ENCODE measurements at places on chromosomes 16 and 17.
A peak's percentile ranks its signal among the peaks of the same experiment; 100 is the strongest.

GRCh38 chr17:74742153-74742515, 5.1 kb downstream of the RAB37 start:
- DNase-seq, result no peak

DNA sequence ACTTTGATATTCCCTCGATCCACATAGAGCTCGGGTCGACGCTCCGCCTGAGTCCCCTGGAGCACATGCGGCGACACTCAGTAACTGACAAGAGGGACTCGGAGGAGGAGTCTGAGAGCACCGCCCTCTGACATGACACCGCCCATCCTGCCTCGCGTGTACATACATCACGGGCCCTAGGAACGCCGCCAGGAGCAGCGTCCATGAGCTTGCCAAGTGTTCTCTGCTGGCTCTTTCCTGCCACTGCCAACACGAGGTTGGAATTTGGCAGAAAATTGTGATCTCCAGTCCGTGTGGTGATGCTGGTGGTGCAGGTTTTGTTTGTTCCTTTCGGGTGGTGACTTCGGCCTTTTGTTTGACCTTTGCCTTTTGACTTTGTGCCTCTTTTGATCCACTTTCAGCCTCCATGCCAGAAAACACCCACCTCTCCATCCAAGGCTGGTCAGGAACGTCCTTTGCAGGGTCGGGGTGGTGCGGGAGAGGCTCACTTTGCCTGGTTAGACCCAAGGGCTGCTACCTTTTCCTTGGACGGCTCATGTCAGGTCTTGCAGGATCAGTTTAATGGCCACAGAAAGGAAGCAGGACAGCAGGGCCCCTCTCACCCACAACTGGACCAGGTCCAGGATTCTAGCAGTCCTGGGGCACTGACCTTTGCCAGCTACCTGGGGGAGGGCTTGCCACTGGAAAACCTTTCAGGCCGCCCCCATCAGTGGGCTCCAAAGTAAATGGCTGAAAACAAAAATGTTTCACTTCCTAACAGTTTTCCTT, 27.6 kb downstream of the ELAC2 start:
- DNase-seq, result no peak

GRCh38 chr16:87415441-87415840, 23.3 kb downstream of the MAP1LC3B start:
- DNase-seq, result no peak

DNA sequence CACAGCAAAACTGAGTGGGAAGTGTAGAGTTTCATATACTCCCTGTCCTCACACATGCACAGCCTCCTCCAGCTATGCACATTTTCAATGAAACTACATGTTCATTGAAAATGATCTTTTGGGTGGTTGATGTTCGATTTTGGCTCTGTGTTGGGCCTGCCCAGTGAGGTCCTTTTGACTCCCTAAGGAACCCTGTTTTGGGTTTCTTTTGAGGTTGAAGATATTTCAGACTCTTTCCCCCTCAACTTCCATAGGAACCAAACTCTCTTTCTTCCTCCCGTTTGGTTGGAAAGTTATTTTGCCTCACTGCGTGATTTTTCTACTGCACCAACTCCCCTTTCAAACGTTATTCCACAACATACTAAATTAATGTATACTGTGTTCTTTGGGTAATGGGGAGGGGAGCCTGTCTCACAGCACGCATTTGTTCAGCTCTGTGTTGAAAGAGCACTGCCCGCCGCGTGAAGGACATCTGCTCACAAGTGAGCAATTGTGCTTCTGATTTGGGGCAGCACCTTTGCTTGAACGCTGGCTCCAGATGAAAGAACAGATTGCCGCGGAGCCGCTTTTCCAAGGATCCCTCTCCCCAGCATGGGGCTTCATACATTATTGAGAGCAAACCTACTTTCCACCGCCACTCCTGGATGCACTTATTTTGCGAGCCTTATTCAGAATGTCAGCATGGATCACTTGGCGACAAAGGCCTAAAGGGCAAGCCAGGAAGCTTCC, 385.9 kb downstream of the WWOX start:
- DNase-seq, result no peak

- DNase-seq, result no peak
Measured at GRCh38 chr17:75976175-75976848, 2.7 kb downstream of the ACOX1 start.

DNA sequence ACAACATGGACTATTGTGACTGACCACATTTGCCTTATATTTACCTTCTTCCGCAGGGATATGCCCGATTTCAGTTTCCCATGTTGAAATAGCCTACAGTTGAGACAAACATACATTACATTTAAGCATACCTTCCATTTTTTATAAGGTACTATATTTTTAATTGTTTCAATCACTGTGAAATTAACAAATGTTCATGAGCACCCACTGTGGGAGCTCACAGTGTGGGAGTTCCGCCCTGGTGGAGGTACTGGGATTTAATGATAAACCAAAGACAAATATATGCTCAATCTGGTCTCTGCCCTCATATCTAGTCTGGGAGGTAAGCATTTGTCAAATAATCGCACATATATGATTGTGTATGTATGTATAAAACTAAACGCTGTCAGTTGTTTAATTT, 15.8 kb upstream of the TOX3 start:
- DNase-seq, result no peak

DNA sequence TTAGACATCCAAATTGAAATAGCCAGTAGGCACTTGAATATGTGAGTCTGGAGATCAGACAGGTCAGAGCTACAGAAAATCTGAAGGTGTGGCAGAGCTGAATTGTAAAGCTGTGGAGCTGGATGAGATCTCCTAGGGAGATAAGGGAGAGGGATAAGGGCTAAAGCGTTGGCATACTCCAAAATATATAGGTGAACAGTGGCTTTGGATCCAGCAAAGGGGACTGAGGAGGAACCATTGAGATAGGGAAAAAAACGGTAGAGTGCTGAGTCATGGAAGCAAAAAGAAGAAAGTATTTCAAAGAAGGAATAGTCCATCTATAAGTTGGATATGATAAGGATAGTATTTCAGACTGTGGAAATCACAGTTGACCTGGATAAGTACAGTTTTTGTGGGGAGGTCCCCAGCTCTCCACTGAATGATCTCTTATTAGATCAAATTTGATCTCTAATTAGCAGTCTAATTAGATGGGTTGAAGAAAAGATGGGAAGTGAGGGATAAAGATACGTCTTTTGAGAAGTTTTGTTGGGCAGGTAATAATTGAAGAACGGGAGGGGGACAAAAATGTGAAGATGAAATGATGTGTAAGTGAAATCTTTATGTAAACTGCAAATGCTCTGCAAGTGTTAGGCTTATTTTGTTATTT, 587 bp upstream of the DBF4B start:
- no peak for DNase-seq

- no peak for DNase-seq
Measured at GRCh38 chr17:2065949-2066400, 11.1 kb downstream of the HIC1 start.

GRCh38 chr16:24045641-24046040, 209.9 kb downstream of the PRKCB start:
- peak; percentile 47 for DNase-seq

DNA sequence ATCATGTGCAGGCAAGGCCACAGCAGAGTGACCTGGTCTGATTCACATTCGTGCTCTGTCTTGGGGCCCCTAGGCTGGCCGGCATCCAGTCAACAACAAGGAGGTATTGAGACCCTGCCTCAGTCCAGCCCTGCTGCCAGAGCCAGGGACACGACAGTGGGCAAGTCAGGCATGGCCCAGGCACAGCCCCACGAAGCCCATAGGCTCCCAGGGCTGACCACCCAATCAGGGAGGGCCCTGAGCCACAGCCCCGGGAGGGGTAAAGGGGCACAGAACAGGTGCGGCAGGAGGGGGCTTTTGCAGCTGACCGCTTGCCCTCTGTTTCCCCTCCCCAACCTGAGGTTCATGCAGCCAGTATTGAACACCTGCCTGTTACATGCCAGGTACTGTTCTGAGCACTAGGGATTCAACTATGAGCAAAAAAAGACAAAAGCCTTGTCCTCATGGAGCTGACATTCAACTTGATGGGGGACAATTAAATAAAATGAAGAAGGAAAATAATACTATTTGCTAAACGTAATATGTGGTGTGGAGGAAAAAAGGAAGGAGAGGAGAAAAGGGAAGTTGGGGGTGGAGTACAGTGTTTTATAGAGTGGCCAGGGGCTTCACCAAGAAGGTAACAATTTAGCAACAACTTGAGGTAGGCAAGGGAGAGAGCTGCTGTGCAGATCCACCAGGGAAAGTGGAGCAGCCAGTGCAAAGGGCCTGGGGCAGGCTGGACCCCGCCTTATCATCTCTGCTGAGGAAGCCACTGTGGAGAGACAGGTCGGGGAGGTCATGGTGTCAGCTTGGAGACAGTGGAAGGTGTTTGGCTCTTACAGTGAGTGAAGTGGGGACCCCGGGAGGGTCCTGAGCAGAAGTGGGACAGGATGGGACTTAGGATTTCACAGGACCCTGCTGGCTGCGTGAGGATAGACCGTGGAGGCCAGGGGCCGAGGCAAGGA, 6.1 kb downstream of the DRC3 start:
- no peak for DNase-seq

DNA sequence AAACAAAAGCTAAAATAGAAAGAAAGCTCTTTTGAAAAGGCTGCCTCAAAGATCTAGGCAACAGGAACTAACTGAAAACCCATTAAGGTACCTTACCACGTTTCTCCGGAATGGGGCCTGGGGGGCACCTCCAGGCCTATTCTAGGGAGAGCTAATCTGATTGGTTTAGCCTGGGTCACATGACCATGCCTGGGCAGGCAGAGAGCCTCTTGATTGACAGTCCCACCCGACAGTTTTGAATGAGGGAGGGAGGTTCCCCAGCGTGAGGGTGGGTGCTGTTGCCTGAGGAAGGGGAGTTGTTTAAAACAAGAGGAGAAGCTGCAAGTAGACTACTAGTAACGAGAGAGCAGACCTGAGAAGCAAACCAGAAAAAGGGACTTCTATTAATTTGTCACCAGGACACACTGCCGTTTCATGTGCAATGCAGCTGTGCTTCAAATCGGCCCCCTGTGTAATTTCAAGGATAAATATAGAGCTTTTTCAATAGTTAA, 143.4 kb upstream of the HS3ST2 start:
- DNase-seq, result peak; percentile 29

DNA sequence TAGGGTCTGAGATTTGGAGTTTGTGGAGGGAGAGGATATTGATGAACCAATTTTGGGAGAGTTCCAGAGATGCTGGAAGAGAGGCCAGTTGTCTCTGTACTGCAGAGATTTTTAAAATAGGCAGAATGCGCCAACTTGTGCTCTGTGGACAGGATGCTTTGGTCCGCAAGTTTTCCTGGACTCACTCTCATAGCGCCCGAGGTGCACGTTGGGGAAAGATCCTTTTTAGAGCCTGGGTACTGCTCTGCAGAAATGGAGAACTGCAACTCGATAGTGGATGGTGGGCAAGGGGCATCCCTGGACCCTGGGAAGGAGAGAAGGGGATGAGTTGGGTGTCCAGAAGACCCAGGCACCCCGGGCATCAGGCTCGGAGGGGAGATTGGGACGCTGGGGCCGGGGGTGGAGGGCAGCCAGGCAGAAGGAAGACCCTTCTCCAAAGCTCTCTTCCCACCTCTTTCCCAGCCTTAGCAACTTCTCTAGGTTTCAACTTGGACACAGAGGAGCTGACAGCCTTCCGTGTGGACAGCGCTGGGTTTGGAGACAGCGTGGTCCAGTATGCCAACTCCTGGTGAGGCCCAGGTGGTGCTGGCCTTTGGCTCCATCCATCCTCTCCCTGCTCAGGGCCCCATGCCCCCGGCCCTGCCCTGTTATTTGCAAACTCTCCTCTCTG, 590 bp downstream of the ITGAX start:
- no peak for DNase-seq

DNA sequence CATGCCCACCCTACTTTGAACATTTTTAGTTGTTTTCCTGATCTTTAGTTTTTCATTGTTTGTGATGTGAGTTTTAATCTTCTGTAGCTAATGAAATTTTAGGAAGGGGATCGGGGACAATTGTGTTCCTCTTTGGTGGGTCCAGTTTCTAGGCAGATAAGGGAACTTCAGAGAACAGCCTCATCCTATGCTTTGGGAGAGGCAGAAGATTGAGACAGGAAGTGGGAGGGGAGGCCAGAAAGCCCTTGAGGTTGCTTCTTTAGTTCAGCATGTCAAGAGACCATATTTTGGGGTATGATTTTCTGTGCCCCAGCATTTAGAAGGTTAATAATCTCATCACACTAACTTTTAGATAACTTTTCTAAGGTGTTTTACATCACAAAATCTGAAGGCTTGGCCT, 191.0 kb downstream of the TANC2 start:
- DNase-seq, result no peak

- no peak for DNase-seq
Measured at GRCh38 chr17:4806456-4806776, 536 bp upstream of the PLD2 start.

GRCh38 chr17:72496461-72496860, 375.6 kb downstream of the SOX9 start:
- DNase-seq, result no peak

GRCh38 chr16:72983241-72983640, 64.7 kb downstream of the ZFHX3 start:
- DNase-seq, result no peak

Measured in endothelial cell (in vitro differentiated cells).